ENCODE measurements at places on chromosomes 4 and X.

DNA sequence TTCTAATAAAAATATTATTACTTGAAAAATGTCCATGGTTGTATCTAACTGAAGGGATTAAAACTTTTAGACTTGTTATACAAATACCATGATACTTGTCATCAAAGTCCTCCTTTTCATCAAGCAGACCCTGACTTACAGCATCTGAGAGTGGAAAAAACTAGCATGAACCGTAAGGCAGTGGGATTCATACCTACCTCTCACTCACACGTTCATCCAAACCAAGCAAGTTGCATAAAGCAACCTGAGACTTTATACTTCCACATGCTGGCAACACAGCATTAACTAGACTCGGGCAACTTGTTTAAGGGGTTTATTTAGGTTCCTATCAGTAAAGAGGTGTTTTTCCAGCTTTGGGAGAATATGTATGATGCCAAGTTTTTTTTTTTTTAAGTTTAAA lies 22.6 kb upstream of the TLR7 start:
- no peak for DNase-seq

GRCh38 chrX:39691724-39692123 lies 406.0 kb downstream of the BCOR start:
- DNase-seq = no peak

DNA sequence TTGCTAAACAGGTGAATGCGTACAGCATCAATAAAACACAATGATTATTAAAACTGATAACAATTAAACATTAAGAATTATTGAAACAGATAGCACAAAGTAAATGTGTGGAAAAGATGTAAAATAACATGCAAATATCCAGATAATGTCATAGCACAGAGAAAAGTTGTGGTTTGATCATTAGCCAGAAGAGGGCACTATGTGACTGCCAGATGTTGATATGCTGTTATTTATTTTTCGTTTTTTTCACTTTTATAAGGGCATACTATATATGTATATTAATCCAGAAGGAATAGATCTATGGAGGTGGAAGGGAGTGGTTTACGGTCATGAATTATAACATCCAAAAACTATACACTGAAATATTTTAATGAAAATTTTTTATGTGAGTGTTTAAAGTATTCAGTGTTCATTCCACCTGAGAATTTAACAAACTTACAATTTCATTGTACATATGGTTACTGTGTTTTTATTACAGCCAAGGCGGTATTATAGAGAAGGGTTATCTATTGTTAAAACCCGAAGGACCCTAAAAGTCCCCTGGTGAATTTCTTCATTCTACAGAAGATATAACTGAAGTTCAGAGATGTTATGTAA lies 211.9 kb upstream of the UGT8 start:
- DNase-seq = peak; percentile 45

DNA sequence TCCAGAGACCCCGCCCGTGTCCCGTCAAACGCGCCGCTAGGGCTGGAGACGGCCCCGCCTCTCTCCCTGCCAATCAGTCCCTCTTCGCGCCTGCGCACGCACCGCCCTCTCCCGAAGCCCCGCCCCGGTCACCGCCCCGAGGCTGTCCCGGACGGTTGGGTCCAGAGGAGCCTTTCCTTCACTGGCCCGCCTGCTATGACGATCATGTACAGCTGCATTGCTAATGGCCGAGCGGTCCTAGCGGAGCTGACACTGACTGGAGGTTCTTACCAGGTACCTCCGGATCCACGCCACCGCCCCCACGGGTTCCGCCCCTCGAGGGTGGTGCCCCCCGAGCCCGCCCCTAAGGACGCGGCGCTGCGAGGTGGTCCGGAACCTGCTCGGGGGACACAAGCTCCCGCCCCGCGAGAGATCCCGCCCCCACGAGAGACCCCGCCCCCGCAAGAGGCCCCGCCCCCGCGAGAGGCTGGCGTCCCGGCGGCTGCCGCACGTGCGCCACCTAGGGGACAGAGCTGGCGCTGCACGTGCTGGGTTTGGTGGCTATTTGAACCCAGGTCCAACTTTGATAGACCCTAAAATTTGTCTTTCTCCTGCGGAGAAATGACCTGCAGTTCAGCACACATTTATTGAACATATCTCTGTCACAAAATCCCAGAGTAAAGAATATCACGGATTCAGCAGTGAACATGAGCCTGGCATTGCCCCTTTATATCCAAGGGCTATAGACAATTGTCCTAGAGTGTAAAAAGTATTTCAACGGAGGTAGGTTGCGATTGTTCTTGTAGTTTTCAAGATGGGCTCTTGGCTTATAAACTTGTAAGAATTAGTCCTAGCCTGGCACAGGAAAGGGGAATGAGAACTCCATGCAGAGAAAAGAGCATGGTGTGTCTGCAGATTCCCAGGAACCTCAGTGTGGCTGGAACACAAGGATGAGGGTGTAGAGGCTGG lies 88.7 kb downstream of the HNRNPD start:
- peak; percentile 98 for DNase-seq

DNA sequence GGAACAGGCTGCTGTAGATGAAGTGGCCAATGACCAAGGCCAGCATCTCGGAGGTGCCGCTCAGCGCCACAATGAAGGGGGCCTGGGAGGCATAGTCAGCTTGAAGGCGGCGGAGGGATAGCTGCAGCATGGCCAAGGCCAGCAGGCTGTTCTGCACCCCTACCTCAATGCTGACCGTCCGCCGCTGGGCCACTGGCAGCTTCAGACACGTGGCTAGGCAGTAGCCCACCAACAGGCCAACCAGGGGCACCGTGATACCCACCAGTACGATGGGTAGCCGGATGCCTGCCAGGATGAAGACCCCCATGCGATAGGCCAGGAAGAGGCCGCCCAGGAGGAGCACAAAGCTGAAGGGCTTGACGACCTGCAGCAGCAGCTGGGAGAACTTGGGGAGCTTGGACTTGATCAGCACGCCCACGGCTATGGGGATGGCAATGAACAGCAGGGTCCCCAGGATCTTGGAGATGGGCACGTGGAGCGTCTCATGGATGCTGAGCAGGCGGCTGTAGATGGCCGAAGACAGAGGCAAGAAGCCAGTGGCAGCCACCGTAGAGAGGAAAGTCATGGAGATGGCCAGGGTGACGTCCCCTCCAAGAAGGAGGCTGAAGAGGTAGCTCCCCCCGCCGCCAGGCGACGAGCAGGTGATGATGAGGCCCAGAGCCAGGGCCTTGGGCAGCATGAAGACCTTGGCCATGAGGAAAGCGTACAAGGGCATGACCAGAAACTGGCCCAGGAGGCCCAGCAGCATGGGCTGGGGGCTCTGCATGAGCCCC lies 1.3 kb upstream of the UBL4A start:
- DNase-seq = no peak

- no peak for DNase-seq
Measured at GRCh38 chrX:44529310-44529709, 13.3 kb downstream of the FUNDC1 start.

- no peak for DNase-seq
Measured at GRCh38 chr4:175431694-175432093, 380.4 kb downstream of the GPM6A start.

DNA sequence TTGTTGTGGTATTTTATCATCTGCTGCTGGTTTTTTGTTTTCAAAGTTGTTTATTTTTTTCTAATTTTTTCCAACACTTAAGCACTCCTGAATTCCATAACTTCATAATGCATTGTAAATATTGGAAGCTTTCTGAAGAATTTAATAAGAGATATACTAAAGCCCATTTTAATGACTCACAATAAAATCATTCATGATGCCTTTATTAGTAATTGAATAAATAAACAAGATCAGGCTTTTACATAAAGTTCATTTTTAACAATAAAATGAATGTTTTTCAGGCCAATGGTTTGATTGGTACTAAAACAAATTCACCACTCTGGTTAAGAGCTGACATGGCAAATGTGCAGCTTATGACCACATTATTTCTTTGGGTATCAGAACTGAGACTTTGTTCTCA lies 408.2 kb upstream of the SMIM31 start:
- no peak for DNase-seq

GRCh38 chrX:9882669-9883446 lies 84.3 kb upstream of the CLDN34 start:
- no peak for DNase-seq

GRCh38 chrX:76184276-76184675 lies 11.4 kb downstream of the PBDC1 start:
- DNase-seq = no peak

- no peak for DNase-seq
Measured at GRCh38 chr4:5912614-5913019, 19.7 kb upstream of the CRMP1 start.

- DNase-seq = no peak
Measured at GRCh38 chr4:52950226-52950625, 88.1 kb downstream of the RASL11B start.

DNA sequence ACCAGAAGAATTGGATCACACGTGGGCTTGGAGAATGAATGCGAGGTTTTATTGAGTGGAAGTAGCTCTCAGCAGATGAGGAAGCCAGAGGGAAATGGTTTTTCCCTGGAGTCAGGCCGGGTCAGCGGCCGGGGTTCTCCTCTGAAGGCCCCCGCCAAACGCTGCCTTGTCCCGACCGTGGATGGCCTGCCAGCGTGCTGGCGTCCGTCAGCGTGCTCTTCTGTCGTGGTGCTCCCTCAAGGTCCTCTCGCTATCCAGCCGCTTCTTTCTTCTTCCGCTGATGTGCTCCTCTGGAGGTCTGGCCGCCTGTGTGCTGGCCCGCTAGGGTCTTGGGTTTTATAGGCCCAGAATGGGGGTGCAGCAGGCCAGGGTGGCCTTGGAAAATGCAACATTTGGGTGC lies 632.2 kb downstream of the TRAM1L1 start:
- no peak for DNase-seq

- no peak for DNase-seq
Measured at GRCh38 chr4:150090836-150091235, 12.6 kb downstream of the DCLK2 start.

DNA sequence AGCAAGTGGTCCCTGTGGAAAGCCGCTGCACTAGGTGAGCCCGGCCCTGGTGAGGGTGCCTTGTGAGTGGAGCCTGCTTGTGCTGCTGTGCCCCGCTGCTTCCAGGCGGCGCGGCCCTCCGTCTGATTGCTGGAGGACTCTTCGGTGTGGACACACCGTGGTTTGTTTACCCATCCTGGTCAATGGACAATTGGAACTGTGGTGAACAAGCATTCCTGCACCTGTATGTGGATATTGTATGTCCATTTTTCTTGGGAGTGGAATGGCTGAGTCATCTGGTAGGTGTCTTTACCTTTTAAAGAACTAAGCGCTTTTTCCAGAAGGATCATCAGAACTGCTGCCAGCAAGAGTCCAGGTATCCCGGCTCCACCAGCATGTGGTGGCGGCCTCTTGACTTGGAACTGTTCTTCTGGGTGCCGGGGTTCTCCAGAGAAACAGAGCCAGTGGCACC lies 15.6 kb downstream of the MAEA start:
- DNase-seq = no peak

DNA sequence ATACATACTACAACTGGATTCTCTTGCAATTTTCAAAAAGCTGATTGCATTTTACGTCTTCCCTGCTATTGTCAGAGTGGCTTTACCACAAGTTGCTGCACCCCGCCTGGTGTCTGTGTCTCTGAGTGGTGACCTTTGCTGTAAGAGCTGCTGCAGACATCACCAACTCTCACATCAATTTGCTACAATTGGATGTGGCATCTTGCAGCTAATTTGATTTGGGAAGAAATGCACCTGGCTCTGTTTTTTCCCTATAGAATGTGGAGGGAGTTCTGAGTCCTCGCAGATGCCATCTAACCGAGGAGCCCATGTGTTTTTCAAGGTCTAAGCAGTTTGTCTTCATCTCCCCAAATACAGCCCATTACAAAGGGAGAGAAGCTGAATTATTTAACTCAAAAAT lies 73.8 kb upstream of the PHOX2B start:
- no peak for DNase-seq

- DNase-seq = no peak
Measured at GRCh38 chr4:146170149-146170548, 5.4 kb upstream of the LSM6 start.

GRCh38 chr4:140250989-140251552 lies 97.1 kb upstream of the MAML3 start:
- no peak for DNase-seq

- DNase-seq = no peak
Measured at GRCh38 chrX:75337525-75337924, 63.6 kb downstream of the UPRT start.

DNA sequence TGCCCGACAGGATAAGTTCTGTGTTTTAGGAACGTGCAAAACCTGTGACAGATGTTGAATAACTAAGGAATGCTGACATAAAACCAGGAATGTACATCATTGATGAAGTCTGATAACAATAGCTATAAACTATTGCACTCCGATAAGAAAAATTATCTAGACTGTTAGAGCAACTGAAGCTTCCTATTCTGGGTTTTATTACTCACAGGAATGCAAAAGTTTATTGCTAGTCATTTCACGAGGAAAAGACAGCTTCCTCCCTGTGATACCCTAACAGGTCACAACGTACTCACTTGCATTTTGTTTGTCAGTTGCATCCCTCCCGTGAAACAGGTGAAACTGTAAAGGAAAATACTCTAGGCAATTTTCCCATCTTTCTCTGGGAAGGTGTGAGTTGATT lies 65.9 kb downstream of the CLDN22 start:
- DNase-seq = no peak

DNA sequence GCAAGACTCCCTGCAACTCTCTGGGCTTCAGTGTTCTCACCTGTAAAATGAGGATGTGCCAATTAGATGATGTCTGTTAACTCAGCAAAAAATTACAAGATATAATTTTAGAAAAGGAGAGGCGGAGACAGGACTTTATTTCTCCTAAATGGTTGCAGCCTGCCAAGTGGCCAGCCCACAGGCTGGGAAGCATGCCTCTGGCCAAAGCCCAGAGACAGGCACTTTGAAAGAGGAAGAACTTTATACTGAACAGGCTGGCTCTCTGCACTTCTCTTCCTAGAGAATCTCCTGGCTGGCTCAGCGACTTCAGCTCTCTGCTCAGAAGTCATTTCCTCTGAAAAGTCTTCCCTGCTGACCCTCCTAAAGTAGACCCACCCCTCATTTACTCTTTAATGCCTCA lies 3.7 kb downstream of the PRDM5 start:
- no peak for DNase-seq

DNA sequence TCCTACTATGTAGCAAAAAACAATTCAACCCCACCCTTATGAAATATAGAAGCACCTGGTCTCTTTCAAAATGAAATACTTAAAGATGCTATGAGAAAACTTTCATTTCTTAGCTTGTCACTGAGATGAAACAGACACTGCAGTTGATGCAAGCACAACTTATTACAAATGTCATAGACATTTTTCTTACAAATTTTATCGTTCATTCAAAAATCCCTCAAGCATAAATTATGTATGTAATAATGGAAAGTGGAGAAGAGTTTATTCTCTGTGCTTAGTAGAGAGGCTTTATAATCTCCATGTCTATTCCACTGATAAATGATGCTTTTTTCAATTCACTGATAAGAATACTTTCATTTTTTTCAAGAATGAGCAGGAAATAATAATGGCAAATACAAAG lies 1943.9 kb upstream of the IGFBP7 start:
- no peak for DNase-seq

DNA sequence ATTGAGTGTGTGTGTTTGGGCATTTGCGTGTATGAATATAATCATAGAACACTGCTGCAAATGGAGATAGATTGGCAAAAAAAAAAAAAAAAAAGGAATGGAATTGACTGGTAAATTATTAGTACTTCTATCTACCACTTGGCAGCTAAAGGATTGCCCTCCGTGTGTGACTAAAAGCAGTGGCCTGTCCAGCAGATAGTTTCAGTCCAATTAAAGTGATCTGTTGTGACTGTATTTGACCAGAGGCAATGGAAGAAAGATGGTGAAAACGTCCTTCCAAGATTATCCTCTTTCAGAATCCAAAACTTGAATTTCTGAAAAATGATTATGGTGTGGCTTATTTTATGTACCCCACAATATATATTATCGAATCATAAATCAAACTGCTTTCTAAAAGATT lies 19.5 kb upstream of the TENM3 start:
- no peak for DNase-seq

GRCh38 chrX:2449135-2449886 lies 51.5 kb downstream of the DHRSX start:
- DNase-seq = no peak
